ENCODE measurements at places on chromosomes 4 and X.

GRCh38 chr4:101787701-101788316, 2.7 kb upstream of the BANK1 start:
- no peak for DNase-seq

GRCh38 chr4:1109898-1110506, 3.4 kb downstream of the RNF212 start:
- DNase-seq: no peak

GRCh38 chr4:65250916-65251315, 419.4 kb downstream of the EPHA5 start:
- no peak for DNase-seq

GRCh38 chr4:163556177-163556576, 61.7 kb downstream of the TMA16 start:
- no peak for DNase-seq

- no peak for DNase-seq
These were observed 28.8 kb downstream of the COL4A5 start for GRCh38 chrX:108468486-108468885.

DNA sequence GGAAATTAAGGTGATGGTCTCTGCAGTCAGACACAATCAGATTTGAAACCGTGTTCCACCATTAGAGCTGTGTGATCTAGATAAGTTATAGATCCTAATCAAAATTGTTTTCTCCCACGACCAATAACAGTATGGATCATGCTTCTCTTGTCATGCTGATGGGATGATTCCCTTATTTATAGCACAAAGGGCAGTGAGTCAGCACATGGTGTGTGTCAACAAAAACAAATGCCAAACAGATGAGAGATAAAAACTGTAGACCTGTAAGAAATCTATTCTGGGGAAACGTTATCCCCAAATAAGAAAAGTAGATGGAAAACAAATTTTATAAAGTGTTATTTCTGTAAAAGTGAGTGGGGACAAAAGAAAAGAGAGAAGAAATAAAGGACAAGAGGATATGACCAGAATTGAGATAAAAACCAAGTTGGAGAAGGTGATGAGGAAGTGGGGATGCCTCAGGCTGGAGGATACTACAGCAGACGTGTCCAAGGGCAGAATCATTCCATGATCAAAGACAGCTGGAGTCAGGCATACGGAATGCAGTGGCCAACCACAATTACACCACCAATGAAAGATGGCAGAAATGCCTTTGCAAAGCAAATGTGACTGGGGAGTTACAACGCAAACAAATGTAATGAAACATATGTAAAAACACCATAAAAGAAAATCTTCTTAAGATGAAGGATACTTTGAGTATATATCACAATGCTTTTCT, 377.8 kb upstream of the PRKX start:
- DNase-seq: no peak

GRCh38 chr4:182881914-182882313, 35.3 kb downstream of the DCTD start:
- DNase-seq: no peak

GRCh38 chr4:53895137-53895536, 169.3 kb downstream of the CHIC2 start:
- no peak for DNase-seq

DNA sequence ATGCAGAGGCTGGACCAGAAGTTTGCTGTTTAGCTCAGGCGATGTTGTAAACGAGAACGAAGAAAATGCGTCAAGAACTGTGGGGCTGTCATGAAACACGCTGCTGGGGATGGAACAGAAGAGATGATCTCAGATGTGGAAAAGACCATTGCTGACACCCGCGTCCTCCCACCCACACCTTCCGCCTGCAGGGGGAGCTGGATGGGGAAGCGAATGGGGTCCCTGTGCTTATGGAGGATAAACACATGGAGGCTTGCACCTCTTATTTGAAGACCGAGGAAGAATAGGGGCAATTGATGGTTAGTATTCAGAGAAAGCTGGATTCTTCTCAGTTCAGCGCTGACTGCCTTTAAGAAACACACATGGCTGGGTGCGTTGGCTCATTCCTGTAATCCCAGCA, 63.9 kb downstream of the GPR143 start:
- no peak for DNase-seq

- DNase-seq: no peak
These were observed 558.9 kb downstream of the SPOCK3 start for GRCh38 chr4:166675411-166675810.

GRCh38 chrX:97705936-97706335, 822.2 kb downstream of the RPA4 start:
- DNase-seq: no peak

GRCh38 chr4:56689201-56689969, 8.3 kb upstream of the HOPX start:
- DNase-seq: no peak
